Stimulated activated naive CD8-positive, alpha-beta T cell treated with anti-CD3 and anti-CD28 coated beads, Interleukin-15, amount 100 ng/mL, for 72 hours (primary cell): ENCODE measurements at places on chromosomes 6 and 20.

DNA sequence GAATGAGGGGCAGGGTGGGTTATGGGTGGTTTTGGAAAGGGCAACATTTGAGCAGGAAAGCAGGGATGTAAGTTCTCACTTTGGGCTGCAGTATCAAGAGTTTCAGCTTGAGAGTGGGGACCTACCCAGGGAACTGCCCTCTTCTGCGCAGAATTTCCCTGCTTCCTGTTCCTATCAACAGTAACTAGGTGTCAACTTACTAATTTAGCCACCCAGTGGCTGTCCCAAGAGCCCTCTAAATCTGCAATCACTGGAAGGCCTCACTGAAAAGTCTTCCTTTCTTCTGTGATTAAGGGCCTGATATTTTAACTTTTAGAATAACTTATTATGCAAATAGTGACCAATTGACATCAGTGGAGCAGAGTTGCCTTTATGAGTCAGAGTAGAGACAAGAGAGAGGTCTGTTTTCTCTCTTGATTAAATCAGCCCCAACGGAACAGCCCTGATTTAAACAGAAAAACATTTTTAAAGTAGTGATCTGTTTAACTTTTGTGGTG, 118.2 kb upstream of the RIPOR2 start:
- DNase-seq = no peak

- no peak for DNase-seq
Observed at GRCh38 chr20:4953881-4954280, 47.4 kb downstream of the SLC23A2 start.

DNA sequence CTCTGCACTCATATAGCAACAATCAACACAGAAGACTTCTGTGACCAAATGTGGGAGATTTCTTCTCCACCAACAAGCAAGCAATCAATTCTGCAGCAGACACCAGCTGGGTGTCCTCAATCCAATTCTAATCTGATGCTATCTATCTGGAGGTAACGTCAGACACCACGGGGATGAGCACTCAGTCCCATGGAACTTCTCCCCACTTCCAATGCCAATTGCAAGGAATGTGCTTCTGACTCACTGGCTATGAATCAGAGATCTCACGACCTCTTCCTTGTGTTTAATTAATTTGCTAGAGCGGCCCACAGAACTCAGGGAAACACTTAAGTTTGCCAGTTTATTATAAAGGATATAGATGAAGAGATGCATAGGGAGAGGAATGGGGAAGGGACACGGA, 103.5 kb upstream of the SIRPG start:
- DNase-seq = no peak

DNA sequence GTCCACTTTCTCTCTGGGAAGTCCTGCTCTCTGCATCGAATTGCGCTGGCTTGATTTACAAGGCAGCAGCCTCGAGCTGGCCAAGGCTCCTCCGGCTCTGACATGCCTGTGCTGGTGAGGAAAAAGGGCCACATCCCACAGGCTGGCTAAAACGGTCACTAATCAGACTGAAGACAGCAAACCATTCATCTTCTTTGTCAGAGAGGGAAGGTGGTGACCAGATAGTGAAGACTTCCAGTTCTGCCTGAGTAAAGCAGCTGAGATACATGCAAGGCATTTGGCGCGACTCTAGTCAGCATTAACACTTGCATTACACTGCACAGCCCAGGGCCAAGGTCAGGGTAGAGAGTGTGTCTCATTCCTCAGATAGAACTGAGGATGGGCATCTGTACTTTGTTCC, 203.2 kb upstream of the MAP3K7 start:
- DNase-seq = no peak

GRCh38 chr20:50376179-50376887, 133.8 kb upstream of the PTPN1 start:
- no peak for DNase-seq

DNA sequence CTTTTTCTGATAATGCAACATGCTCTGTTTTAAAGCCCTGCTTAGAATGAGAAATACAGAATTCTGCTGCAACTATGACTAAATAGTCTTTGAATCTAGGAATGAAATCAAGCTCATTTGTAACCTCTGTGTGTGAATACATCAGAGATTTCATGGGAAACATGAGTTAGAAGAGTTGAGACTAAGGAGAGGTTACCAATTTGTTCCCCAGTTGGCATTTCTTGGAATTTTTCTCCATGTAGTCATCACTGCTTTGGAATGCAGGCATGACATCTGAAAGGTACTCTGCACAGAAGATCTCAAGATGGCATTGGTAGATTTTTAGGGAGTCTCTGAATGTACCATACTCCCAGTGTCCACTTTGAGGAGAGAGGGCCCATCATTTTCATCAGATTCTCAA, 237.2 kb downstream of the TFAP2A start:
- DNase-seq = no peak

GRCh38 chr6:5723841-5724691, 282.7 kb downstream of the NRN1 start:
- no peak for DNase-seq

DNA sequence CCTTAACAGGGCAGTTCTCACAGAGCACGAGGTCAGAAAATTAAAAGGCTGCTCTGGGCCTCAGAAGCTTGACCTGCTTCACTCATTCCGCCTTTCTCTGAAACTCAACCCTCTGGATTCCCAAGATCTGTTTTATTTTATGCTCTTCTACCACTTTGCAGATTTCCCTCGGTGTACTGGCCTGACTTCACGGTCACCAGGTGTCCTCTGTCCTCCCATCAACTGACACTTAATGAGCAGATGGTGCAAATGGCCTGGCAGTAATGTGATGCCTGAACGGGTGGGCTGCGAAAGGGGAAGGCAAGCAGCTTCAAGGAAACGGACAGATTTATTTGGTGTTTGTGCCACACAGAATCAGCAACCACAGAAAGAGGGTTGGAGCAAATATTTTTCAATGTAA, 169.7 kb upstream of the TFAP2D start:
- no peak for DNase-seq

DNA sequence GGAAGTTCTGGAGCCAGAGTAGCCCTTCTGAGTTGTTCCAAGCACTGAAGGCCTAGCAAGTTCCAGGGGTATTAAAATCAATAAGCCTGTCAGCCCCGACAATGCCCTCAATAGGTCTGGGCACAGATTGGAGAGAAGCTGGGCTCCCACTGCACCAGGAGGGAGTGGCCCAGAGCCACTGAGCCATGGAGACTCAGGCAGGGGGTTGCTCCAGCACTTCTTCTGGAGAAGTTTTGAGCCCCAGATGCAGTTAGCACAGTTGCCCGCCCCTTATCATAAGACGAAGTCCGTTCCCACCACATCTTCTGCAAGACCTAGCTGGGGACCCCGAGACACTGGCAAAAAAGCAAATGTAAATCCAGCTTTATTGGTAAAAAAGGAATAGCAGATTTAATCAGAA, 13.0 kb downstream of the DEFB132 start:
- DNase-seq = no peak

DNA sequence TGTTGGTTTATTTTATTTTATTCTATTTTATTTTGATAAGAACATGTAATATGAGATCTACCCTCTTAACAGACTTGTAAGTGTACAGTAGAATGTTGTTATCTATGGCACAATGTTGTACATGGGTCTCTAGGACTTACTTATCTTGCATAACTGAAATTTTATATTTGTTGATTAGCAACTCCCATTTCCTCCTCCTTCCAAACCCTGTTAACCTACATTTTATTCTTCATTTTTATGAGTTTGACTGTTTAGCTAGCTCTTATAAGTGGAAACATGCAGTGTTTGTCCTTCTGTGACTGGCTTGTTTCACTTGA, 37.9 kb upstream of the BCAS1 start:
- no peak for DNase-seq

DNA sequence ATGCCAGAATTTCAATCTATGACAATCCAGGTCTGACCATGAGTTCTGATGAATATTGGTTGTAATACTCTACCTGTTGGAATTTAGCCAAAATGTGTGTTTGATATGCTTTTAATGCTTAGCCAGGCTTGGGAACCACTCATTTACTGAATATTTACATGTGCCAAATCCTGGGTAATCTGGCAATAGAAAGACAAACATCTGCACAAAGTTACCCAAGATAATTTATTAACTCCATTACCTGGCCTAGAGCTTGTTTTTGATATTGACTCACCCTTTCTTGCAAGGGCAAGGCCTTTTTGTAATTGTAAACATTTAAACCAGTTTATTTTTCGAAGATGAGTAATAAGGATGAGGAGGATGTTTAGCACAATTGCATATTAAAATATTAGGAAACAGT, 13.5 kb upstream of the CD2AP start:
- DNase-seq = no peak

DNA sequence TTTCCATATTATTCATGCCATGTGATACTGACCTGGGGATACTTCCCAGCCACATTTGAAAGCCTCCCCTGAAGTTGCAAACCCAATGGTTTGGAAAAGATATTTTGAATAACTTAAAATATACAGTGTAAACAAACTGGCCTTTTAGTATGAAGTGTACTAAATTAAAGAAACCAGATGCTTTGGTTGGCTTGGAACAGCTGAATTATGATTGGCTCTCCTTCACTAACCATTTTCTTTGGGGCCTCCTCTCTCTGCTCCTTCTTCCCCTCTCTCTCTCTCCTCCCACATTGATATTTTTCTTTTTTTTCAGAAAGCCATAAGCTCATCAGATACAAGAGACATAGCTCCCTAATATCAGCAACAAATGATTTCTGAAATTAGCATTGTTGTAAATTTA, 166.6 kb downstream of the MTFR2 start:
- no peak for DNase-seq

GRCh38 chr6:7413151-7413823, 23.7 kb downstream of the RIOK1 start:
- no peak for DNase-seq

- no peak for DNase-seq
Observed at GRCh38 chr6:108944071-108944470, 95.8 kb downstream of the ARMC2 start.

DNA sequence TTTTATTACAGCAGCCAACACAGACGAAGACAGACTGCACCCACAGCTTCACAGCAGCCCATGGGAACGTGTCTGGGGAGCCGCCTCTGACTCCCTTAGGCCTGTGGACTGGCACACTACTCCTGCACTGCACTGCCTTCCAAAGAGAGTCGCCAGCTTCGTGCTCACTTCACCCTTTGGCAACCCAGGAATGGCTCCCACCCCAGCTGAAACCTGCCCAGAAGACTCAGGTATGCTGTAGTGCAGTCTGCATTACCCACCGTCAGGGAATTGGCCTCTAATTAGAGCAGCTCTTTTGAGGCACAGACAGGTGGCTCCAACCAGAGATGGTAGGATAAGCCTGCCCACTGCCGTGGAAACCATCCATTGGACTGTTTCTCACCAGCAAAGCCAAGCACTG, 39.9 kb upstream of the FRMD1 start:
- DNase-seq = no peak

DNA sequence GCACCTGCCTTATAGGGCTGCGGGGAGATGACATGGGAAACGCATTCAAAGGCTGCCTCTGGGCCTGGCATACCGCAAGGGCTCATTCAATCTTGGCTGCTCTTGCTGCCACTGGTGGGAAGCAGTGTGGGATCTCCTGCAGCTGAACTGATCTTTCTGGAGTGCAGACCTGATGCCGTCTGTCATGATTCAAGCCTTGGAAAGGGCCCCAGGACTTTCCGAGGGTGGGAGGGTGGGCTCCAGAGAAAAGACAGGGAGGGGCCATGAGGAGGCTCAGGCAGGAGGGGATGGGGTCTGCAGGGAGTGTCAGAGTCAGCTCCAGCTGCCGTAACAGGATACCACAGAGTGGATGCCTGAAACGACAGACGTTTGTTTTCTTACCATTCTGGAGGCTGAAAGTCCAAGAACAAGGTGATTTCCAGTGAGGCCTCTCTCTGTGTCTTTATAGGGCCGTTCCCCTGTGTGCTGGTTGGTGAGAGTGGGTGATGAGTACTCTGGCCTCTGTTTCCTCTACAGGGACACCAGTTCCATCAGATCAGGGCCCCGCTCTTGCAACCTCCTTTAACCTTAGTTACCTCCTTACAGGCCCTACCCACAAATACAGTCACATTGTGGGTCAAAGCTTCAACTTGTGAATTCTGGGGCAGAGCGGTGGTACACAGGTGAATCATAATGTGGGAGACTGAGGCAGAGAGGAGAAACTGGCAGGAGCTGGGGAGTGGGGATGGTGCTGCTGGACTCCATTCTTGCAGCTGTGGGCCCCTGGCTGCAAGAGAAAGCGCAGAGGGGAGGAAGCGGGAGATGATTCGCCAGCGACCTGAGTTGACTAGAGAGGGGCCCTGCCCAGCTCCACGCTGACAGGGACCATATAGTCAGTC, 148.4 kb downstream of the SYCP2 start:
- no peak for DNase-seq

DNA sequence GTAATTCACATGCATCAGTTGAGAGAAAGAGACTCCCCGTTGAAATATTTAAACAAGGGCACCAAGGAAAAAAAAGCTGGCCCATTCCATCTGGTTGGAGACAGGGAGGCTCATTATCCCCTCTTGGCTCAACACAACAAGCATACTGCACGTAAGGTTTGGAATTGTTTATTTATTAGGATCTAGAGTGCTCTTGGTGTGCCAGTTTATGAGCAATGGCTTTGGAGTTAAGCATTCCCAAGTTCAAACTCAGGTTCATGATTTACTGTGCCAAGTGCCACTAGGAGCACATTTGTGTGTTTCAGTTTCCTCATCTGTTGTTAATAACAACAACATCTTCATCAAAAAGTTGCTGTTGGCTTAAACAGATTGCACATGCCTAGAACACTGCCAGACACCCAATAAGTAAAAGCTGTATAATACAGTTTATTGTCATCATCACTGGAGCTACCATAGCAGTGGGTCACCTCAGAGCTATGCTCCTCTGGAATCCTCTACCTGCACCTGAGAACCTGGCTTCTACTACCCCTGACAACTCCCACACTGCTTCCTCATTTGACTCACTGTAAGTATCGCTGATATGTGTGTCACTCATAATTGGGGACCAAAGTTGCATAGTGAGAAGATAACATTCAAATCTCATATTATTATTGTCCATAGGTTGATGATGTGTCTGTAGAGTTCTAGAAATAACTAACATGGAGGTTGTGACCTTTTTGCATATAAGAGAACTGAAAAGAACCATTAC, 5.4 kb downstream of the SLC17A3 start:
- DNase-seq = no peak

DNA sequence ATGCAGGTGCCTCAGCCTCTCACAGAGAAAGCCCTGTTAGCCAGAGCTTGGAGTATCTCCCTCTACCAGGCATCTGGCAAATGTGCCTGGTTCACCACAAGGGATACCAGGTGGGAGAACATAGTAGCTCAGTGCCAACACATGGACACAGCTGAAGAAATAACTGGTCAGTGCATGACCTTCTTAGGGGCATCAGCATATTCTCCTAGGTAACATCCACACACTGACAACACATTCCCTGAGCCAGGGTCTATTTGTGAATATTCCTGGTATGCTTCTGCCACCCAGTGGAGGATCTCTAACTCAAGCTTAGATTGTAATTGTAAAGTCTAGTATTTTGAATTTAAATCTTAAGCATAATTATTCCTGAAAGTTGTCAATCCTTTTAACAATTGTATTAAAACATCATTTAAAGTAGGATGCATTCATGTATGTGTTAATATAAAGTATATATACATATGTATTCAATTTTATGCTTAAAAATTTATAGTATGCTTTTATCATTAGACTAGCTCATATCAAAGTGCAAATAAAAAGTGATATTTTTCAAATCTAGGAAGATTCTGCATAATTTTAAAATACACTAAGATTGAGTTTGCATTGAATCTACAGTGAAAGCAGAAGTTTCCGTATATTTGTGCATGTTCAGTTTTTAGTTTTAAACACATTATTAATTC, 45.3 kb upstream of the COL21A1 start:
- no peak for DNase-seq

GRCh38 chr6:74166849-74167248, 470.8 kb downstream of the CD109 start:
- no peak for DNase-seq
